HT1080 (cell line): ENCODE measurements at places on chromosomes 7 and 10. TPM values are rescaled to one million over a fixed set of nuclear protein-coding genes. Genes with fewer than 3 reads are reported as not detected.

The GHRHR gene
- total RNA-seq, result not detected in 2 replicates

The ARHGAP12 gene
- 23.2 and 27.9 TPM in 2 replicates for total RNA-seq

The GPR26 gene
- not detected in 2 replicates for total RNA-seq

The TMEM72 gene
- not detected in 2 replicates for total RNA-seq

The LIPJ gene
- not detected in 2 replicates for total RNA-seq

The NPM3 gene
- 112 and 140 TPM in 2 replicates for total RNA-seq

The CCL26 gene
- total RNA-seq, result not detected in 2 replicates

The LRRC27 gene
- 2.4 and 5.2 TPM in 2 replicates for total RNA-seq

The GRID2IP gene
- total RNA-seq, result not detected in 2 replicates

The SPOCK2 gene
- not detected in 2 replicates for total RNA-seq

- peak; percentile 73 for DNase-seq
These were observed 3.1 kb upstream of the SLC18A3 start for GRCh38 chr10:49606981-49607535.

GRCh38 chr7:104207731-104208420 is at the start of gene ORC5:
Gene ORC5 (minus strand): TSS chr7:104208013. CDS start chr7:104207904, 109 bp downstream.
- peak; percentile 81 for DNase-seq

DNA sequence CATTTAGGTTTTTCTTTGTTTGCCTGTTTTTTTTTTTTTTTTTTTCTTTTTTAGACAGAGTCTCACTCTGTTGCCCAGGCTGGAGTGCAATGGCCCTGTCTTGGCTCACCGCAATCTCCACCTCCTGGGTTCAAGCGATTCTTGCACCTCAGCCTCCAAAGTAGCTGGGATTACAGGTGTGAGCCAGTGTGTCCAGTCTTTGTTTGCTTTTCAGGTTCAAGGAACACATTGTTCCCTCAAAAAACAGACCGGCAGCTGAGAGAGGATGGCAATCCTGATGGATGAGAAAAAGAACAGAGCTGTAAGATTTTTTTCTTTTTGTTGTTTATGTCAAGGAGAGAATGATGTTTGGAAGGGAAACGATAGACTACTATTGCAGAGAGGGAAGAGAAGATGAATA is 23.3 kb upstream of the RHOBTB1 start:
- no peak for DNase-seq

DNA sequence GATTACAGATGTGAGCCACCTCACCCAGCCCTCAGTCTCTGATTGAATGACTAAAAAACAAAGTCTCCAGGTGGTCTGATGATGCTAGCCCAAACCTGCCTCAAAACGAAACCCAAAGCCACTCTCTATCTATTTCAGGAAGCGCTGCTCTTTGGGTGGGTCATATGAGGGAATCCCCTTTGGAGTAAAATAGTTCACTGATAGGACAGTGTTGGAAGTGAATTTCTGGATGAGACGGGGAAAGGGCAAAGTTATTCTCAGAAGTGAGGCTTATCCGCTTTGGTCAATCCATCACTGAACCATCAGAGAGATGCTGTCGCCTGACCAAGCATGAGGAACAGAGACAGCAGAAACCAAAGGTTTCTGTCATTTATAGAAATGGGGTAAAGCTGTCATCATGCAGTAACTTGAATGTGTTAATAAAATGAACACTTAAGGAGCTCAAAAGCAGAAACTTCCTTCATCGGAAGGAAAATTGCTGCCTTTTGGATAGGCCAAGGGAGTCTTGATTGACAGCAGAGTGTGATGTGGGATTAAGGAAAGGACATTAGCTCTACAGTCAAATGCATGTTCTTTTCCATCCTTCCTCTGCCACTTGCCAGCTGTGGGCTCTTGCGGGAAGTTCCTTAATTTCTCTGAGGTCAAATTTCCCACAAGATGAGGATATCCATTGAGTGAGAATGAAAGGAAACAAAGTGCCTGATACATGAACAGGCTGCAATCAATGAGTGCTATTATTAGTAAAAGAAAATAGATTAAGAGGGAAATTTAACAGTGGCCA is 64.9 kb upstream of the C1QL3 start:
- no peak for DNase-seq

DNA sequence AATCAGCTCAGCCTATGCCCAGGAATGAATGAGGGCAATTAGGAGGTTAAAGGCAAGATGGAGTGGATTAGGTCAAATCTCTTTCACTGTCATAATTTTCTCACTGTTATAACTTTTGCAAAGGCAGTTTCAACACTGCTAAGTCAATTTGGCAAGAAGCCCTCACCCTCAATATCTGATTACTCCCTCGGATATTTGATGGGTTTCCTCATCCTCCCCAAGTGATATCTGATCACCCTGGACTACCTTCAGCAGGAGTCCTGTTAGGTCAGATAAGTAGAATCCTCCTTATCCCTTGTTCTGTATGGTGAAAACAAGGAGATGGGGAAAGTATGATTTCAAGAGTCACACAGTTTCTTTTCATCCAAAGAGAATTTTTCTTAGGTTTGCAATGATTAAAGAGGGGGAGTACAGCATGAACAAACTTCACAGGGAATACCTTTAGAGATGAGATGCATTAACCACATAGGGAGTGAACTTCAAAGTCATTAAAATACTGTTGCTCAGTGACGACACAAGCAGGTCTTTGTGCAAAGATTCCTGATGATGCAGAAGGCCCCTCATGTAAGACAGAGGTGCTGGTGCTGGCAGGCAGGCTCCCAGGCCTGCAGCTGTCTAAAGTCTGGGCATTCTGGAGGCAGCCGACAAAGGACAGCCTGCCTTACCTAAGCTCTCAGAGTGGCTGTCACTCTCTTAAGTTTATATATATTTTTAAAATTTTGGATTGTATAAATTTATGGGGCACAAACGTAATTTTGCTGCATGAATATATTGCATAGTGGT is 75.4 kb upstream of the POM121L12 start:
- no peak for DNase-seq

DNA sequence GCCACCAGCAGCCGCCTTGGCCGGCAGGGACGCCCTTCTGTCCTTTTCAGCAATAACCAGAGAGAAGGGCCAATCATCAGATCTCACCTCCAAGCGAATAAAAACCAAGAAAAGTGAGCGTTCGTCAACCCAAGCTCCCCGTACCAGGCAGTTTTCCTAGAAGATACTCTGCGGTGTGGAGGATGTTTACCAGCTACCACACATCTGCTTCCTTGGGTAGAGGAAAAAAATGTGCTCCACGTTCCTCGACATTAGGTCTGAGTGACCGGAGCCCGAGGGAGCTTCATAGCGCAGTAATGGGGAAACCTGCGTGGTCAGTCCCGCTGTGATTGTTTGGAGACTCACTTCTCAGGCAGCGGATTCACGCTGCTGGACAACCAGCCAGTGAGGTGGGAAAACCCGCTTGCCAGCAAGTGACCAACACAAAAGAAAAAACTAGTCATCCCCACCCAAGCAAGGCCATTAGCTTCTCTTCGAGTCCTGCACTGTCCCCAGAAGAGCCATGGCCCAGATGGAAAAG is 73.0 kb downstream of the ZRANB1 start:
- no peak for DNase-seq

- peak; percentile 13 for DNase-seq
These were observed 828.8 kb upstream of the MBL2 start for GRCh38 chr10:53601260-53601875.

DNA sequence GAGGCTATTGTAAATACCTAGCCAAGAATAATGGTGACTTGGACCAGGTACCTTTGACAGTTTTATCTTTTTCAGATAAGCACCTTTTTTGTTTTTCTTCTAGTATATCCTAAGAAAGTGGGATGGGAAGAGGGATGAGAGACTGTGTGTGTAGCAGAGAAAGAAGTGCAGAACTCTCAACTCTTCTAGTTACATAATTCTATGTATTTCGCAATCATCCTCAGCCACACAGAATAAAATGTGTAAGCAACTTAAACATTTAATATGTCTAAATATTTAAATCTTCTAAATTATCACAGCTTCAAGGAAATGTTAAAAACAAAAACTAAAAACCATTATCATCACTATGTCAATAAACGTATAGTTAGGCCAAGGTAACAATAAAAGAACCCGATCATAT is 42.6 kb upstream of the GSAP start:
- no peak for DNase-seq

DNA sequence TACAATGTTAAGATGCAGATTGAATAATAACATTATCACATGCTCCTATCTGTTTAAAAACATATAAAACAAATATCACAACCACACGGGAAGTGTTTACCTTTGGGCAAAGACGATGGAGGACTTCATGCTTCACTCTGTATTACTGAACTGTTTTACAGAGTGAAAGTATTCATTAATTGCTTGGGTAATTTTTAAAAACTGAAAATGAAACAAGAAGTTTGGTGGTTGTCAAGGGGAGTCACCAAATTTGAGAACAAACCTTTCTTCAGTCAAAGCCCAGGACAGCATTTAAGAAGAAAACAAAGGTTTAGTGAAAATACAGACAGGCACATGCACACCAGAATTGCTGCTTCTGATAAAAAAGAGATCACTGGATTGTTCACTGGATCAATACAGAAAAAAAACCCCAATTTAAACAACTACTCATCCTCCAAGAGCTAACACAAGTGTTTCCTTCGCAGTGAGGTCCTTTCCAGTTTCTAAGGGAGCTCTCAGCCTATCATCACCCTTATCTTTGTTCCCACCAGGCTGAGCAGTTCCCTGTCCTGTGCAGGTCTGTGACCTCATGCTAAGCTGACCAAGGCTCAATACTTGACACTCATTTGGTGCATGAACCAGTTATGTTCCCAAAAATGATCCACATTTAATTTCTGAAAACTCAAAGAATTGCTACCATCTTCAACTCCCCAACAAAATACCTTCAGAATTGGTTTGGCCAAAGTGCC is 8.8 kb downstream of the PARP12 start:
- DNase-seq, result no peak

- DNase-seq, result no peak
These were observed 155.8 kb upstream of the AOAH start for GRCh38 chr7:36880108-36880507.

- no peak for DNase-seq
These were observed 167.8 kb downstream of the CHN2 start for GRCh38 chr7:29362380-29362779.

GRCh38 chr10:17989908-17990767 is 38.4 kb downstream of the SLC39A12 start:
- peak; percentile 97 for DNase-seq

GRCh38 chr10:72009425-72010081 is 45.4 kb downstream of the CHST3 start:
- peak; percentile 61 for DNase-seq

DNA sequence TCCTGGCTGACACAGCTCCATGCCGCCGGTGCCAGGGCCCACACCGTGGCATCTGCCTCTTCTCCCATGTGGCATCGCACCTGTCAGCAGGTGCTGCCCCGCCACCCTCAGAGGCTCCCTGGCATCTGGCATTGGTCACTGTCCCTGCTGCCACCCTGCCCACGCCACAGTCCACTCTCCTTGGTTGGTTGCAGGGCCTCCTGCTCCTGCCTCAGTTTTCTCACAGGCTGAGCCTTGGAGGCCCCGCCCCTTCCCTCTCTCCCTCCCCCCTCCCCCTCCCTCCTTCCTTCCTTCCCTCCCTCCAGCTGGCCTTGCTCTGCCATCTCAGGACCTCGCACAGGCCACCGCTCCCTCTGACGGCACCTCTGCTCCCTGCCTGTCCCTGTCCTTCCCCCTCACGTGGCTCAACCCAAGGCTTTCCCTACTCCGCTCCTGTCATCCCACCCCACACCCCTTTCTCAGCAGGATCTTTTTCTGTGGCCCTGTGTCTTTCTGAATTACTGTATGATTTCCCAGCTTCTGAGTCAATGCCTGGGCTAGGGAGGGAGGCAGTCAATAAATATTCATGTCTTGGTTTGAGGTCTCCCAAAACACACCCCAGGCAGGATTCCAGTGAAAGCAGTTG is 87.4 kb downstream of the INPP5A start:
- no peak for DNase-seq

- no peak for DNase-seq
These were observed 173.3 kb downstream of the CFTR start for GRCh38 chr7:117652943-117653680.

- DNase-seq, result peak; percentile 95
These were observed 111.5 kb downstream of the PLXNA4 start for GRCh38 chr7:132464740-132465139.

- no peak for DNase-seq
These were observed 122.5 kb downstream of the RELN start for GRCh38 chr7:103866919-103867318.

DNA sequence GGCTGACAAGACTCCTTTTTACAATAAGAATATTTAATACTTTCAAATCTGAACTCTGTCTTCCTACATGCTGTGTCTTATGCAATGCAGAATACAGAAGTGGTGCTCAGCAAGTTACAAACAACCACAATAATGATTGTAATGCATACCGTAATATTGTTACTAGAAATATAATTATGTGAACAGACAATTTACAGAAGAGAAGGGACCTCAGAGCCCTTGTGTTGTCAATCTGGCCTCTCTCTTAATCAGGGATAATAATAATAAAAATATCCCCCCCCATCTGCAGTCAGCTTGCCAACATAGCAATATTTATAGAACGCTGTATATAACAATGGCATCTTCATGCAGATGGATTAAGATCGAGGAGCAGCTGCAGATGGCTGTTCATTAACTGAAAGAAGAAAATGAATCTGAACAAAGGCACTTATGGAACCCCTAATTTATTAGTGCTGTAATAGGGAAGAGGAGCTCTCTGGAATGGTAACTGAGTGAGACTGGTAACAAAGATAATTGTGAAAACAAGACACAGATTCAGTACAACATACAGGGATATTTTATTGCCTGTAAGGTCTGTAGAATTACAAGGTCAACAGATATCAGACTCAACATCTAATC is 106.3 kb downstream of the TMEM26 start:
- DNase-seq, result no peak

GRCh38 chr10:22476601-22477321 is 131.5 kb downstream of the SPAG6 start:
- no peak for DNase-seq

GRCh38 chr7:134051020-134051419 is 76.1 kb upstream of the LRGUK start:
- DNase-seq, result no peak

- peak; percentile 52 for DNase-seq
These were observed 21.6 kb upstream of the AP5Z1 start for GRCh38 chr7:4753598-4754432.

DNA sequence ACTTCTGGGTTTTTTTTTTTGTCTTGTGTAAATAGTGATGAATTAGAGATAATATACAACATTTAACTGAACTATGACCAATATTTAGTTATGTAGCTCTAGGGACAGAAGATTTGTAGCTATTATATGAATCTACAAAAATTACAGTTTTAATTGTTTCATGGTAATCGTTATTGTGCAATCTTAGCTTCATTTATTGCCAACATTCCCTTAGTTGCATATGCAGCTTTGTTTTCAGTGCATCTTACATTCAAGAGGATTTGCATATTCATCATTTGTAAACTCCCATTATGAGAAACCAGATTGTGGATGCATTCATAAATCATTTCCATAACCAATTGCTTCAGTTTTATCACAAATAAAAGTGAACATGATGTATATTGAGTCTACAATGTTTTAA is 68.8 kb downstream of the MALRD1 start:
- DNase-seq, result no peak

- DNase-seq, result peak; percentile 73
These were observed 29.7 kb downstream of the STMP1 start for GRCh38 chr7:135692055-135692454.

DNA sequence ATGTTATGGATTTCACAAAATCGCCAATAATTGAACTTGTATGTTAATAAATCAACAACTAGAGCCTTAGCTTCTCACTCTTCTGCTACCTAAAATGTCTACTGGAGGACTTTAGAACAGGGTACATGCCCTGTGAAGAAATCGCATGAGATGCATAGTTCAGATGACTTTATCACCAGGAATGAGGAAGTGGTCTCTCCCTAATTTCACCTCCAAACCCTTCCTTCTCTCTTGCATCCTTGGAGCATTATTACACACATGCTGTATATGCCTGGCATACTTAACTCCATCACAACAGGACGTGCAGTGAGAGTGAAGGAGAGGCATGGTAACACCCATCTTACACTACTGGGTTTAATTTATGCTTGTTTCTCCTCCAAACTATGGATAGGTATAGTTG is 27.8 kb downstream of the RHEB start:
- DNase-seq, result peak; percentile 91
